ENCODE measurements at places on chromosomes 3 and 15.

DNA sequence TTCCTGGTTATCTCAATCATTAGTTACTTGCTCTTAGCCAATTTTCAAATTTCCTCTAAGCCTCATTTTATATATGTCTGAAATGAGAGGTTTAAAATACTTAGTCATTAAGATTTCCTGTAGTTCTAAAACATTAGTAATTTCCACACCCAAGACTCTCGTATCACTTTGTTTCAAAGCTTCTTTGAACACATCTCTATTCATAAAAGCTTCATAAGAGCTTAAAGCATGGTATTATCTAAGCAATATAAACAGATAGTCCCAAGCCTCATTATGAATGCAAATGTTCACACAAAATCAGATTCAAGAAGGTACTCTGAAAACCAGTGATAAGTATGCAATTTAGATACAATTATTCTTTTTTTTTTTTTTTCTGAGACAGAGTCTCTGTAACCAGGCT, 217.0 kb downstream of the FMN1 start:
- DNase-seq: no peak

DNA sequence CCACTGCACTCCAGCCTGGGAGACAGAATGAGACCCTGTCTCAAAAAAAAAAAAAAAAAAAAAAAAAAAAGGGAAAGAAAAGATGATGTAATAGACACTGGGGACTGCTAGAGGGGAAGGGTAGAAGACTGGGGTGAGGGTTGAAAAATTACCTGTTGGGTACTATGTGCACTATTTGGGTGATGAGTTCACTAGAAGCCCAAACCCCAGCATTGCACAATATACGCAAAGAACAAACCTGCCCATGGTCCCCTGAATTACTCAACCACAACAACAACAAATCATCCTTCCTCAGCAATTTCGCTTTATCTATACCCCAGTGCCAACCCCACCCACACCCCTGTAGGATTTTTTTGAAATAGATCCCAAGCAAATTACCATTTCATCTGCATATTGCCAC, 13.5 kb downstream of the NIPA1 start:
- no peak for DNase-seq

DNA sequence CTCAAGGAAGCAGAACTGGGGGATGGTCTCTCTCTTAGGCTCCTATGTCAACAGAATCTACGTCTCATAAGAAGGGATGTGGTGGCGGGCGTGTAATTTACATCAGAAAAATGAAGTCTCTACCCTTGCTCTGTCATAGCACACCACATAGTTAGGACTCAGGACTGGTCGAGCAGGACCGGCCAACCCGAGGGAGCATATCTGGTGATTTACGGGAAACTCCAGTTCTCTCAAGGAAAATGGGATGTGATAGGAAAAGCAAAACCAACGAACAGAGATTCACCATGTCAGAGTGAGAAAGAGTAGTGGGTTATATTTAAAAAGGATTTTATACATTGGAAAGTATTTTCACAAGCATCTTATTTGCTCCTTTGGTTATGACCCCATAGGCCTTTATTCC, 54.7 kb downstream of the IGF2BP2 start:
- no peak for DNase-seq

DNA sequence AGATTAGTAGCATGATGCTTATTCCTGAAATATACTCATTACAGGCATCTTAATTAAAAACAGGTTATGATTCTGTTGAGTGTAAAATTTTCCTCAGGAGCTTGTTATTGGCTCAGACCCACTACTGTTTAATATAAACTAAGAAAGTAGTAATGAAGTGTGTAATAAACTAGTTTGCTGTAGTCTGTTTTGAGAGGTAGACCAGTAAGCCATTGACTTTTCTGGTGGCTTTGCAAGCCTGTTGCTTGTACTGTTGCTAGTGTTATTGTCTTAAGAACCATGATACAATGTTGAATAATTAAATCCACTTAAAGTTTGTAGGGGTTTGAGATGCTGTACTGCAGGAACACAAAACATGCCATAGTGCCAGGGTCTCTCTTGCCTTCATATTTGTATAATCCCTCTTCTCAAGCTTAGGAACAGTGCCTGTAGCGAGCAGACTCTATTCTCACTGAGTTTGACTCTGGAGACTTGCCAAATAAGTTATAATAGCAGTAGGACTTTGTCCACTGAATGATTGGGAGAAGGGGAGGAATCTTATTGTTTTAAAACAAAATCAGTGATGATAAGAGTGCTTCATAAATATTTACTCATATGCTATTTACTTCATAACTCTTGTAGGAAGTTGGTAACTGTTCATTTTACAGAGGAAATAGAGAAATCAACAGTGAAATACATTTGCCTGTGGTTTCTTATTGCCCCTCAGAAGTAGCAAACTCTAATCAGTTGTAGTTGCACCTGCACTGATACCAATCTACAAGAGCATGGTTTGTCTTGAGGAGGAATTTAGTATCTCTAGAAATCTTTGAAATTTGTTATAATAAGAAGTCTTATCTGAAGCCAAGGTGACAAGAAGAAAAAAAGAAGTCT, 13.4 kb downstream of the TCF12 start:
- no peak for DNase-seq

- DNase-seq: no peak
Measured at GRCh38 chr3:53221345-53221744, 34.5 kb downstream of the TKT start.

- no peak for DNase-seq
Measured at GRCh38 chr3:107496855-107497254, 25.9 kb upstream of the BBX start.

All from RCC 7860 (cell line).